ENCODE measurements at places on chromosomes 16 and 17. TPM values are rescaled to one million over a fixed set of nuclear protein-coding genes. Genes with fewer than 3 reads are reported as not detected.

DNA sequence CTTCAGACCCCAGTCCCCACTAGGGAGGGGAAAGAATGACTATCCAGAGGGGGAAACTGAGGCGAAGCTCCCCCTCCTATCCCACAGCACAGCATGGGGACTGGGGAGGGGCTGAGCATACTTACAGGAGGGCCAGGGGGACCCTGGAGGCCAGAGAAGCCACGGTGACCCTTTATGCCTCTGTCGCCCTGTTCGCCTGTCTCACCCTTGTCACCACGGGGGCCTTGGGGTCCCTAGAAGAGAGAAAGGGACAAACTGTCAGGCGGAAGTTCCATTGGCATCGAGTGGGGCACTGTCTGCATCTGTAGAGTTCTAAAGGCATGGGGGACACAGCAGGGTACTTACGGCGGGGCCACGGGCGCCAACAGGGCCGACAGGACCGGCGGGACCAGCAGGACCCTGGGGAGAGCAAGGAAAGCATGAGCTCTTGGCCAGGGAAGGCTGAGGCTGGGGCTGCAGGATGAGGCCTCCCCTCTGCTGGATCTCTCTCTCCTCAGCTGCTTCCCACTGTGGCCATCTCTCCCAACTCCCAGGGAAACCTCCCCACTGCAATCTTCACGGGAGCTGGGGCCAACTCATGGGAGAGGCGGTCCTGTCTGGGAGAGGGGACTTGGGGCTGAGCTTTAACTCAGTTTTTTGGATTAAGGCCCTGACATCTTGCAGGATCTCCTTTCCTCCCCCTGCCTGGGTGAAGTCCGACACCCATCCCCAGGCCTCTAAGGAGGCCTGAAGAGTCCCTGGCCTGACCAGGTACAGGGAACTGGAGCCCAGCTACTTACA lies 13.5 kb downstream of the COL1A1 start:
- DNase-seq: no peak

- DNase-seq: no peak
Measured at GRCh38 chr16:27398894-27399853, 2.8 kb upstream of the IL21R start.

DNA sequence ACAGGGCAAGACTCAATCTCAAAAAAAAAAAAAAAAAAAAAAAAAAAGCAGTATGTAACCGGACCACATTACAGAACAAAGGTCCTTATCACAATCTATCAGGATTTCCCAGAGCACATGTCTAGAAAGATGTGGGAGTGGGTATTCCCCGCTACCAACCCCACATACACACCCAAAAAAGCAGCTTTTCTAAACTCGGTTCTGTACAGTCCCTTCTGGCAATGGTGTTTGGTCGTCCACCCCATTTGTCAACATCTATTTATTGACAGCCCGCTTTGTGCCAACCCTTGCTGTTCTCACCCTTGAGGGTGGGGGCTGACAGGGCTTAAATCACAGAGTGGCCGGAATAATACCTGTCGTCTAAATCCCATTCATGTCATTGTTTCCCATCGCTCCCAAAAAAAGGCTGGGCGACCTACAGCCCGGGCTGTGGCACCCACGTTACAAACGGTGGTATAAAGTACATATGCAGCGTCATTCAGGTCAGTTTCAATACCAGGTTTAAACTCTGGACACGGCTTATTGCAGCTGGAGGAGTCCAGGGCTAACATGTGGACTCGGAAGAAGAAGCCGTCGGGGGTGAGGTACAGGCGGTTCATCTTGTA lies 3.6 kb downstream of the C17orf58 start:
- DNase-seq: no peak

DNA sequence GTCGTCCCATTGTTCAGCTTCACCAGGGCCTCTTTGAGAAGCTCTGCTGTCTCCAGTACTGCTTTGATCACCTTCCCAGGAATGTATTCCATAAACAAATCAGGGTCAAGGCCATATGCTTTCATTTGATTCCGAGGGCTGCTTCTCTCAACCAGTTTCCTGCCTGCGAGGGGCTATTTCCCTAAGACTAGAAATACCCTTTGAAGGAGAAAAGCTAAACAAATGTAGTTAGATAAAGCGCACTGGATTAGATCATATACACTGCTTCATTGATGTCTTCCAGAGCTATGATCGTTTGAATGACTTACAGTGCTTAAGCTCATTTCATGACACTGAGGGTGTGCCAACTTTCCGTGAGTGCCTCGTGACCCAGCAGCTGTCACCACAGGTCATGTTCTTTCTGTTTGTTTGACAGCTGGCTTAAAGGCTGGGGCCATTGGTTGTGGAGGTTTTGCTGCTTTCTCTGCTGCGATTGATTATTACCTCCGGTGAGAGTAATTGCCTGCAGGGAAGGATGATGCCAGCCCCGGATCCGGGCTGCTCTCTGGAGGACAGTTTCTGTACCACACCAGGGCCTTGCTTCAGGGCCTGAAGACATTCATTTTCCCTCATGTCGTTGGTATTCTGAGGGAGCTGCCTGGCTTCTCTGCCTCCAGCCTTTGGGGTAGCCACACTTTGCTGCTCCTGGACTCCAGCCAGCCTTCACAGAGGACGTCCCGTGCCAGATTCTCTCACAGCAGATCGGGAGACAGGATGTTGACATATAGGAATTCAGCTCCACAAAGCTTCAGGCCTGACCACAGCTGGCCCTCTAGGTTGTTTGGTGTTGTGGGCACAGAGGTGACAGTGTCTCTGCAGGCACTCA lies 3.9 kb downstream of the TIMM22 start:
- DNase-seq: no peak

- DNase-seq: no peak
Measured at GRCh38 chr17:7888184-7888920, at the start of gene CHD3. Gene CHD3, plus strand, starts transcription at chr17:7888789. Its CDS starts 212 bp downstream, at chr17:7889001.

DNA sequence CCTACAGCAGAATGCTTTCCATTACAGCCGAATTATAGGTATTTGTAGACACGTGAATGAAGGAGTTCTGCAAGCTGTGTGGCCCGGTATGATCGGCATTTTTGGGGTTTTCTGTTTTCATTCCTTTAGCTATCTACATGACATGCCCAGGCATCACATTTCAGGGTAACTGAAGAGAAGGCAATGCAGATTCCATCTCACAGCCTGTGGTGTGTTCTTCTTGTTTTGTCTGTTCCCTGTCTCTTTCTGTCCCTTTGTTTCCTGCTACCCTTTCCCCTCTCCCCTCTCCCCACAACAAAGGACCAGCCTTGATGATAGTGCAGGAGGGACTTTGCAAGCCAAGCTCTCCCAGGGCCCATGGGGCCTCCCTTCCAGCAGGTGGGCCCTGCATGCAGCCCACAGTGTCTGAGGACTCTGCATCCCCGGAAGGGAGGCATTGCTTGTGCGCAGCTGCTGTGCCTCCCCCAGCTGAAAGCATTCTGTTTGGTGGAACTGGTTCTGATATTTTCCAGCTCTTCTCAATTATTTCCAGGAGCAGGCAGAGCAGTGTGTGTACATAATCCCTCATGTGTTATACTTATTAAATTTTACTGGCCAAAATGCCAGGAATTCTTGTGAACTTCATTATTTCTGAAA lies 207.4 kb downstream of the RPTOR start:
- DNase-seq: no peak

GRCh38 chr16:20900299-20901067 lies at the start of the genes DCUN1D3 and LYRM1:
Gene DCUN1D3, minus strand, starts transcription at chr16:20900358. Its CDS starts 37,820 bp downstream, at chr16:20862538.
Gene LYRM1, plus strand, starts transcription at chr16:20900771. Its CDS starts 14,785 bp downstream, at chr16:20915556.
- DNase-seq: peak; percentile 94

DNA sequence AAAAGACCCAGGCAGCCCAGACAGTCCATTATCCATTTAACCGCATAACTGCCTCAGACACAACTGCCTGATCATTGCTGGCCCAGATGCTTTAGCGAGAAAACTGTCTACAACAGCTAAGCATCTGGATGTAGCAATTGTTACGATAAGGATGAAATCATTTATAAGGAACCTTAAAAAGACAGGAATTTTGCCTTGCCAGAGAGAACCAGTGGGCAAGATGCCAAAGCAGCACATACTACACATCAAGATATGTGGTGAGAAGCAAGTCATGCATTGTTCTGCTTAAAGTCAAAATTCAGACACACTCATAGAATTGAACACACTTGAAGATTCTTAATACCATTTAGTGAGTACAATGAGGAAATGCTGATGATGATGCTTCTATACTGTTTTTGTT lies 1525.3 kb downstream of the CDH8 start:
- DNase-seq: no peak

MYH1 gene
- not detected for total RNA-seq

DNA sequence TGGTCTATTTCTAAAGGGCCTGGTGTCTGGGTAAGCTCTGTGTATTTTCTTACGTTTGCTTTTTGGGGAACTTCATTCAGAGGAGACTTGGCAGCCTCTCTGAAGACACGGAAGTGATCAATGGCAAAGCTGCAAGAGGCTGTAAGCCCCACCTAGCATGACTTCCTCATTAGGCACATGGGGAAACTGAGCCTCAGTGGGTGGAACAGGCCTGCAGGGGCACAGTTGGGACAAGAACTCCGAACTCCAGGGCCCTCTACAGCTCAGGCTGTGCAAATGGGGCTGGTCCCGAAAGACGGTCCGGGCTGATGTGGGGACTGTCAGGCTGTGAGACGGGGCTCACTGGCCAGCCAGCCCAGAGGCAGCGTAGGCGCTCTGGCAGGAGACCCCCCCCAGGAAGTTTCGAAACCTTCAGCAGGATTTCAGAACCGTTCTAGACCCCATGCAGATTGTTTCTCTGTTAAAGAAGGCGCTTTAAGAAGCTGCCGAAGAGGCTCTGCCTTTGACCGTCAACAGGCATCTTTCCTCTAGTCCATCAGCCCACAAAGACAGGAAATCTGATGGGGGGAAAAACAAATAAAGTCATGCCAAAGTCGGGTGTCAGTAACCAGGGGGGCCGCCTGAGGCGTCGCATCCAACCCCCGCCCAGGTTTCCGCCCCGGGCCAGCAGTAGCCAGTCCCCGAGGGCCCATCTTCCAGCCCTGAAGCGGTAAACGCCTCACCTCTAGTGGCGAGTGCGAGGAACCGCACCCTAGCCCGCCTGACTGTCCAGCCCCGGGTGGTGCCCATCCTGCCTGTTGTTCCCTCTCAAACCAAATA lies 79.8 kb upstream of the TBC1D3K start:
- no peak for DNase-seq

GRCh38 chr16:27918755-27919154 lies 144.8 kb downstream of the GSG1L start:
- DNase-seq: no peak

DRC7 gene
- total RNA-seq: 0.69 TPM

TUBG2 gene
- 24.4 TPM for total RNA-seq

FOXN1 gene
- total RNA-seq: 1.0 TPM

DNA sequence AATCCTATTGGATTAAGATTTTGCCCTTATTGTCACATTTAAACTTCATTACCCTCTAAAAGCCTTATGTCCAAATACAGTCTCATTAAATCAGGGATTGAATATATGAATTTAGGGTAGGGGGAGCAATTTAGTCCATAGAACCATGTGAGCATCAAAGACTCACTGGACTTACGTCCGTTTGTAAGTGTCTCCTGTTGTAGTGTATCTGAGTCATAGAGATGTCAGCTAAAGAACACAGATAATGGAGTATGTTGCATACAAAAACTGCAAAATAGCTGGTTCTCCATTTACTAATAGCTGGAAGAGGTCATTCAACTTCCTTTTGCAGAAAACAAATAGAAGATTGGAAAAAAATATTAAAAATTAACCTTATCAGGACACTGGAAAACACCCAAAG lies 599.1 kb upstream of the SOX9 start:
- DNase-seq: no peak

DNA sequence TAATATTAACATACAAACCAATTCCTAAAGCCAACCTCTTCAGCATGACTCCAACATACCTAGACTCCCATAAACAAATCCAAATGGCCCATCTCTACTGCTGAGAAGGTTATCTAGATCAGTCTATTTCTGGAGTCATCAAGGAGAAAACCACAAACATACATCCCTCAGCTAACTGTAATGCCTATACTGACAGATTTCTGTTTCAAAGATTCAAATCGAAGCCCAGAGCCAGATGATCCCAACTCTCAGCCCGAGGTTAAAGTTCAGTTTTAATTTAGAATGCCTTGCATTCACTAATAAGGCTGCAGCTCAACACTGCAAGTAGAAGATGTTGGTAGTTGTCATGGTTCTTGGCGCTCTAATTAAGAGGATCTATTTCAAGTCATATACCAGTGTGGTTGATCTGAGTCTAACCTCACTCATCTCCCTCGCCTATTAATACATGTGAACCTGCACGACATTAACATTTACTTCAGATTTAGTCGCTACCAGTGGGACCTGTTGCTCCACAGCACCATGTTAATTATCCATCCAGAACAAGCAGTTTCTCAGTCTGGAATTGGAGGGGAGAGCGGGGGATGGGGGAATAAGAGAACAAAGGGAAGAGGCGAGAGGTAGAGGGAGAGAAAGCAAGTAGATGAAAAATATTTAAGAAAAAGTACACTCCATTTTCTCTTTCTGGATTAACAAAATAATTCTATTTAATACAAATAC lies 15.4 kb downstream of the PHF12 start:
- DNase-seq: no peak

CACNG3 gene
- total RNA-seq: not detected

DNA sequence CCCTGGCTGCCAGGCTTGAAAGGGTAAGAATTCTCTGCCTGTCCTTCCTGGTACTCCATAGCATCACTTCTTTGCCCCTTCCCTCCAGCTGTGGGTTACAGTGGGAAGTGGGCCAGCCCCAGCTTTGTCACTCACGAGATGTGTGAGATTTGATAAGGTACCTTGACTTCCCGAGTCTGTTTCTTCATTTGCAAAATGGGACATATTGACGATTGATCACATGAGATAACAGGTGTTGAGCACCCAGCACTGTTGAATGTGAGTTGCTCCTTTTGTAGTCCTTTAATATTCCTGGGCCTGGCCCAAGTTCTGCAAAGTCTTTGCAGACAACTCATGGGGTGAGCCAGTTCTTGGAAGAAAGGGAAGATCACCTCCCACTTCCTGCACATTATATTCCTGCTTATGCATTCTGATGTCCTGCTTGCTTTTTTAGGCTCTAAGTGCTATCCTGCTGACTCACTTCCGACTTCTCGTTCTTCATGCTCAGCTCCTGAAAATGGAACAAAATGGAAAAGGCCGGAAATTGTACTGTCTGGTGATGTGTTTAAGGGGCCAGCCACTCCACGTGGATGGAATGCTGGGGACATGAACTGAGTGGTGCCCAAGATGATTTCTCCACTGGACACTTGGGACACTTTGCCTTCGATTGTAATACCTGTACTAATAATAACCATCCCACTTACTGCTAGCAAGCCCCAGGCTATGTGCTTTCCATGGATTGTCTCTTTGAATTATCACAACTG lies 8.3 kb upstream of the NLK start:
- DNase-seq: no peak

GP1BA gene
- not detected for total RNA-seq

- no peak for DNase-seq
Measured at GRCh38 chr17:68125111-68125870, 89.8 kb downstream of the KPNA2 start.

GRCh38 chr17:46818316-46818928 lies at the start of gene WNT3:
Gene WNT3, minus strand, starts transcription at chr17:46818692. Its CDS starts 95 bp downstream, at chr17:46818597.
- no peak for DNase-seq
